ENCODE measurements at places on chromosomes 4 and X.

DNA sequence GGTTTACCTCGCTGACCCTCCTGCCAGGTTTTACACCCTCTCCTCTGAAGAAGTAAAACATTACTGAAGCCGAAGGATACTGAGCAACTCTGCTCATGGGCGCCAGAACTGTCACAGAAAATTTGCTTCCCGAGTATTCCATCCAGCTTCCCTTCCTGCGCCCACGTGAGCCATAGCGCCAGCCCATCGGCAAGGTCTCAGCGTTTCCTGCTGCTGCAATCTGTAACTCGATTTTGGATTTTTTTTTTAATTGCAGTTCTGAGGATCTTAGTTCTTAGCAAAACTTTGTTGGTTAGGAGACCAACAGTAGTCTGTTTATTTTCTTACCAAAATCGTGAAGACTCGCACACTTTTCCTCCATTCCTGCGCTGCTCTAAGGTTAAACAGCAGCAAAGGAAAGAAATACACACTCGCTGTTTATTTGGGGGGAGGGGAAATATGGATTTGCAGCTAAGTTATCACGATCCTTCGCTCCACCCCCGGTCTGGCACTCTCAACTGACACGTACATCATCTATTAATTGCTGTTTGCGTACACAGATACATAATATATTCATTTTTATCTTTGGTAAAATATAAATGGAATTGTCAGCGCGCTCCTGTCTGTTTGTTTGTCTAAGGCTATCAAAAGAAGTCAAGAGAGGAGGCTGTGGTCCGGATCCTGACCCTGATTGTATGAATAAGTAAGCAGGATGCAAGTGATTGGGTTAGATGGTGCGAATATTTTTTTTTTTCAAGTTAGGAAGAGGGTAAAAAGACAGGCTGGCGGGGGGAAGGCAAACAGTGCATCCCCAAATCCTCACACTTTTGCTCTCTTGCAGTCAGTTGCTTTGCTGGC, at the start of gene TLL1:
TLL1 (plus strand) TSS at position 777 of the 837 bp plus-strand sequence. CDS start 668 bp downstream, outside the sequence.
- DNase-seq: no peak

DNA sequence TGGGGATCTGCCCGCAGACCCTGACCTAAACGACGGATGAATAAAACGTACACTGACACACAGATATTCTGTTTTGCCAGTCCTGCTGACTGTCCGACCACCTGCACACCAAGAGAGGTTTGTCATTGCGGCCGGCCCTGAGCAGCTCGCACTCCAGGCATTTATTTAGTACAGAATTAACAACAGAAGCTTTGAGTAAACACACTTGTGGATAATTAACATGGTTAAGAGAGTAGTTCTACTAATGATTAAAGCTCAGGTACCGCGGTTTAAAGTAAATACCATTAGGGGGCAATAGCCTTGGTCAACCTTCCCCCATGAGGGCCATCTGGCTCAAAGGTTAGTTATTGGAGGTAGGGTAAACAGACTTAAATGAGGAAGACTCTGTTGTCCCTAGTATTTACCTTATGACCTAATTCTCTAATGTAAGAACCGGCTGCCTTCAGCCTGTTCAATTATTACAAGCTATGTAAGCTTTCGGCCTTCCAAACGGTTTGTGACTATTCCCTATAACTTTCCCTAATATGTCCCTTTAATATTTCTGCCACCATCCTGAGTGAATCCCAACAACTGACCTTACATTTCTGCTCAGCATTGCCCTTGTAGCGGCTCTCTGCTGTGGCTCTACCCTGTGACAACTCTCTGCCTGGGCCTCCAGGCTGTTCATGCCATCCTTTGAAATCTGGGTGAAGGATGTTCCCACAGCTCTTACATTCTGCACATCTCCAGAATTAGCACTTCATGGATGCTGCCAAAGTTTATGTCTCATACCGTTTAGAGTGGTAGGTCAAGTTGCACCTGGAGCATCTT, 46.9 kb upstream of the SYTL5 start:
- DNase-seq: no peak

DNA sequence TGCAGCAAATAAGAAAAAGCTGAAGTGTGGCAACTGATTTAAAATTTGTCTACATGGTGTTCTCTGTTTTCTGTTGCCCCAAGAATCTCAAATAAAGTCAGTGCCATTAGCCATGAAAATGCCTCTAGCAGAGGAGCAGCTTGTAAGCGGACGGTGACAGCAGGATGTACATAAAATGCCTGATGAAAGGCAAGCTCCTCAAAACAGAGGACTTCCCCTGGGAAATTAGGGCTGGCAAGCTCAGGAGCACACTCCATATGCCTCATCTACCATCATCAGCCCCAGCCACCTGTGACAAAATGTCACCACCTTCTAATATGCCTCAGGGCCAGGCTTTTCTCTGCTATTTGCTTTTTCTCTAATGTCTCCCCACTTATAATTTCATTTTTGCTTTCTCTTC, 54.5 kb downstream of the ASB9 start:
- no peak for DNase-seq

GRCh38 chr4:38711066-38711465, 47.1 kb downstream of the KLF3 start:
- DNase-seq: no peak

GRCh38 chrX:76253432-76253831, 80.6 kb downstream of the PBDC1 start:
- peak; percentile 1 for DNase-seq

- DNase-seq: no peak
Measured at GRCh38 chr4:10107111-10108091, 9.2 kb downstream of the WDR1 start.

- no peak for DNase-seq
Measured at GRCh38 chr4:76309939-76310550, 3.5 kb downstream of the STBD1 start.

DNA sequence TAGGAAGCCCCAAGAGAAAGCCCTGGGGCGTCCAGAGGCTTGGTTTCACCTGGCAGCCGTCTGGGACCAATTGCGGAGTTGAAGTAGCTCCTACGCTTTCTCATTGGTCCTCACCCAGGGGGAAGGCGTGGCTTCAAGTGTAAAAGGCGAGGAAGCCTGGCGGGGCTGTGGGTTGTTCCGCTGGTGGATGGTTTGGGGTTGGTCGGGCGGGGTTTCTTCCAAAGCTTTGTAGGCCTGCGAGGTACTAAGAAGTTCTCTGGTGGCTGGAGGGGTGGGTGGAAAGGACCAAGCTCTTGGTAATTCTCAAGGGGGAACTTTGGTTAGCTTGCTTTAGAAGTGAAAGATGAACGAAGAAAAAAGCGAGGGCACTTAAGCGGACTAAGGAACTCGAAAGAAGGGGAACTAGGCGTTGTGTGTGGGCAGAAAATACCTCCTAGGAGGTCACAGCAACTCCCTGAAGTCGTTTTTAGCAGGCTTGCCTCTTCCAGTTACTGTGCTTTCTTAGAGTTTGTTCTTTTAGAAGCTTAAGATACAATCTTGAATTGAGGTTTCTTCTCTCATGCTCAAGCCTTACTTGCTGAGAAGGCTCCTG, 36.6 kb downstream of the CCNG2 start:
- peak; percentile 41 for DNase-seq

DNA sequence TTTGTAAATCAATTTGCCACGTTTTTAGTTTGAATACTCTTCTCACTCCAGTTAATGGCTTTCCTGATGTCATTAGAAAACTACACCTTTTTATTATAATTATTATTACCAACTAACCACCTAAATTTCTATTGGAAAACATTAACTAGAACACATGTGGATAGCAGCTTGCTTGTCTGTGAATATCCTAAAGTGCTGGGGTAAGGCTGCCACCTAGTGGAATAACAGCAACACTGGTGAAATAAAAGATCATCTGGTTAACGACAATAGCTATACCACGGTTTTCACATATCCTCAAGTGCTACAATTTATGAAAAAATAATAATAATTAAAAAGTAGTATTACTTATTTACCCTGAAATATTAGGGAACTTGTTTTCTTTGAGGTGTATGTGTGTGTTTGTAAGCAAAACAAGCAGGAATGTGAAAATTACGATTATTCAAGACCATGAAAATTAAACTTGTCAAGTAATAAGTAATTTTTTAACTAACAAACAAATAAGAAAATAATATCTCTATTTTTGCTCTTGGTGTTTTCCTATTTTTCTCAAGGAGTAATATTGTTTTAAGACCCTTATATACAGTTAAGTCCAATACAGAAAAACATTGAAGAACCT, 130.1 kb upstream of the TECRL start:
- DNase-seq: no peak

DNA sequence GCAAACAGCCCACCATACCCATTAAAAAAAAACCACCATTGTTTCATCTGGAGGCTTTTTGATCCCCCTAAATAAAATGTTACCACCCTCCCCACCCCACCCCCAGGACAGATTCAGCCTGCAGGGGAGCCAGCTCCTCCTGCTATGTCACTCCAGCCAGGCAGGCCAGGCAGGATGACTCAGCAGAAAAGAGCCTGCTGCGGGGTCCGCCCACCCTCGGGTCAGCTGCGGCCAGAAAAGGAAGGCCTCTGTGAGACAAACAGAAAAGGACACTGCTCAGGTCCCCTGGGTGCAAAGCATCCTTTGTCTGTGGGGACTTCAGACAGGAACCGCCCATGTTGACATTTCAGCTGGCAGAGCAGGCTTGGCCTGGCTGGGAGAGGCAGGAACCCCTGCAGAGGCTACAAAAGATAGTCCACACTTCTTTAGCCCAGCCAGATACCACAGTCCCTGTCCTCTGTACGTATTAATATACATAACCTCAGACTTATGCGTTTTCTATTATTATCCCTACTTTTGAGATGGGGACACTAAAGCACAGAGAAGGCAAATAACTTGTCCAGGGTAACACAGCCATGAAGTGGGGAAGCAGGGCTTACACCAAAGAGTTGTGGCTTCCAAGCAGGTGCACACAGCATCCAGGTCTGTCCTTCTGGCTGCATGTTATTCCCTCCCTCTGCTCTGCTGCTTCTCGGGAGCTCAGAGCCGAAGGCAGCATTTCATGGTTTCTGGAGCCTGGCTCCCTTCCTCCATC, 147.7 kb downstream of the CPEB2 start:
- DNase-seq: no peak

DNA sequence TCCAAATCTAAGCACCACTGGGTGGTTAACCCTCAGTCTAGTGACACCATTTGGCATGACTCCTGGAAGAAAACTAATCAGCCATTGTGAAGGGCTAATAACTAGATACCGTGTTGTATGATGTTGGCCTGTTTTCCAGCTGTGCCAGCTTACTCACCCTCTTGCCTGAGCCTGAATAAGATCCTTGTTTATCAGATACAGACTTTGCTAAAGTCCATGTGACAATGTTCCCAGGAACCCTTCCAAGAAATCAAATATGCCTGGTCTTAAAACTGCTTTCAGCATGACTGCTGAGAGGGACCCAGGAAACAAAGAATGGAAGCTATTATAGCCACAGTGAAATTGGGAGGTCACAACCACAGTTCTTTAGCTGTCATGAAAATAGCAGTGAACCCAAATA, 640.8 kb upstream of the INTU start:
- no peak for DNase-seq

GRCh38 chrX:153635788-153636668, 11.0 kb upstream of the DUSP9 start:
- DNase-seq: no peak

DNA sequence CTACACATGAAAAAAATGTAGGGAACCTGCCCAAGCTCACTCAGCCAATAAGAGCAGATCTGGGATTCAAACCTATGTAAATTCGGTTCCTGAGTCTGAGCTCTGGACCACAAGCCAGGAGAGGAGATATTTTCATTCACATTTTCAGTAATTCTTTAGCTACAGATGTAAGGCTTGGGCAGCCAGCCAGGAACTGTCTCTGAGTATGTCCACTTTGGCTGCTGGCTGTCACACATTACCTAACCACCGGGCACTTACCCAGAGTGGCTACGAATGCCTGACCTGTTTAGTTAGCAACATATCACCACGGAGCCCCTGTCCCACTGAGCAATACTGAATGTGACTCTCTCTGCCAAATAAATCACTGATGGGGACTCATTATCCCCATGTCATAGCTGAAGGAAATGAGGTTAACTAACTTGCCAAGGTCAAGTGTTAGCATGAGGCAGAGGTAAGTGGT, 15.3 kb downstream of the USP46 start:
- DNase-seq: no peak

- DNase-seq: no peak
Measured at GRCh38 chrX:132737743-132738142, 220.7 kb downstream of the HS6ST2 start.

DNA sequence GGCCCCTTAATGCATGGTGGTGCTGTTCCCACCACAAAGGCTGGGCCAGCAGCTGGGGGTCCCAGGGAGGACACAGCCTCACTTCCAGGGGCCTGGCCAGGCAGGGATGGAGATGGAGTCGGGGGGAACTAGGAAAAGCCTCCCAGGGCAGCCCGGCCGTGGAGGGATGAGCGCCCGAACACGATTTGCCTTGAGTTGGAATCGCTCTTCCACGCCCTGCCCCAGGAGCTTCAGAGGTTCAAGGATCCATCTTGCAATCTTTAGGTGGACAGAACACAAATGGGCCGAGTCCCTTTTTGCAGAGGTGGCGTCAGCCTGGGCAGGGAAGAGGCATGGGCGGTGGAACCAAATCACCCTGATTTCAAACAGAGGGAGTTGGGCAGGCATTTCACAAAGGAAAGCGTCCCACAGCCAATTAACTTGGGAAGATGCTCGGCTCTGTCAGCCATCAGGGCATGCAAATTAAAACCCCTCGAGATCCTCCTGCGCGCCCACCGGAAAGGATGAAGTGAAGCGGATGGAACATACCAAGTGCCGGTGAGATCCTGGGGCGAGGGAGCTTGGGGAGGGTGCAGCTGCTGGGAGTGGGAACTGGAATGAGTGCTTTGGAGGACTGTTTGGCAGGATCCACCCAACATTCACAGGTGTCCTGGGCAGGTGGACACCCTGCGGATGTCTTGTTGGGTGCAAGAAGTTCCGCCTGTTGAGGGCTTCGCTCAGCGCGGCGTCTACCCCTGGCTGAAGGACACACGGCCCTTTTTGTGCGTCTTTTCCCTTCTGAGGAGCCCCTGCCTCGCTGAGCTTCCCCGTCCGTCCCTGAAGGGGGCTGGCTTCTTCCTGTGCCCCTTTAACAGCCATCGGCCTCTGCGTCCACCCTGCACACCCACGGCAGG, 75.7 kb downstream of the HTRA3 start:
- DNase-seq: no peak

GRCh38 chrX:39176105-39176504, 374.8 kb downstream of the MID1IP1 start:
- no peak for DNase-seq

GRCh38 chrX:43958529-43958928, 14.7 kb downstream of the NDP start:
- no peak for DNase-seq

- DNase-seq: no peak
Measured at GRCh38 chr4:124427095-124427767, 285.3 kb downstream of the ANKRD50 start.
